Left kidney (tissue), 8 donors: ENCODE measurements at places on chromosomes 4 and X. TPM values are rescaled to one million over a fixed set of nuclear protein-coding genes. Genes with fewer than 3 reads are reported as not detected.

GRCh38 chr4:155008389-155008788 lies 200.0 kb upstream of the NPY2R start:
- no peak for DNase-seq

ITGB1BP2 gene
- polyA plus RNA-seq, result 2.8 TPM

DNA sequence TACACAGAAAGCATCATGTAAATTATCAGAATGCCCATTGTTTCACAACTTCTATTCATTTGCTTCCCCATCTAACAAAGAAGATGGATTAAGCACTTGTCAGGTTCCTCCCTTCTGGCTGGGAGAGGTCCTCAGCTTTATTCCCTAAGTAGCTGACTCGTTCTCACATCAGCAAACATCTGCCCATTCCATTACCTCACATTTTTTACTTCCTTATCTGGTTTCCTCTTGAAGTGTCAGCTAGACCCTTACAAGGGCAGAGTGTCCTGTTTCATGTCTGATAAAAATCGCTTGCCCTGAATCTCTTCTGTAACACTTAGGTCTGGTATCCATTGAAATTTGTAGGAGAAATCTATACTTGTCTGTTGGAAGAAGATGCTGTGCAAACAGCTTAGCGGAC lies 34.7 kb downstream of the TMPRSS11A start:
- no peak for DNase-seq

COL4A5 gene
- polyA plus RNA-seq, result 153 TPM

DNA sequence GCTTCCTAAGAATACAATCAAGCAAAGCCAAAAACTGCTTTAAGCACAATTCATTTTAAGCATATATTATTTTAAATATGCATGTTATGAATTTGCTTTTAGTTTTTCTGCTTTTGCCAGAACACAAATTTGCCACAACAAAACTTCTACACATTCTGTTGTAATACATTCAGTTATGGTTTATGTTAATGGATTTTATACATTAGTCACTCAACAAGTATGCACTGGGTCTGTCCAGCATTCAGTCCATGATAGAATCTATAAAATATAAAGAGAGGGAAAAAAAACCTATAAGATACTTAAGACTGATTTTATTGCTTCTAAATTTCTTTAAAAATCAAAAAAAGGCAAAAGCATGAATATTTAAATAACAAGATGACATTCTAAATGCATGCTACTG lies 22.2 kb downstream of the IQCM start:
- no peak for DNase-seq

GRCh38 chr4:183008492-183008891 lies 90.6 kb upstream of the WWC2 start:
- peak; percentile 47 for DNase-seq

- DNase-seq, result no peak
Measured at GRCh38 chr4:48420144-48420543, 63.0 kb upstream of the SLC10A4 start.

GRCh38 chr4:7045961-7046921 lies 3.1 kb downstream of the TADA2B start:
- DNase-seq, result no peak

CRMP1 gene
- polyA plus RNA-seq, result 69.3 TPM

DNA sequence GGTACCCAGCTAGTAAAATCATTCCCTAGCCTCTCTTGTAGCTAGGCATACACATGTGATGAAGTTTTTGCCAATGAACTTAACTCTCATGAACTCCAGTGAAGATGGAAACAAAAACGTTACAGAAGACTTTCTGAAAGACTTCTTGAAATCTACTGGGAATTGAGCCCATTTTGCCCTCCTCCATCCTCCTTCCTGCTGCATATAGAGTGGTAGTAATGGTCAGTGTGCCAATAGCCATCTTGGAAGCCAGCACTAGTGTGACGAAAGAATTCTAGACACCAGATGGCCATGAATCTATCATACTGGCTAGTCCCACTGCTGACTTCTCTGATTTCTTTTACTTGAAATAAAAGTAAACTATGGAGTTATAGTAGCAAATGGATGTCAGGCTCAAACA lies 30.9 kb upstream of the PPA2 start:
- no peak for DNase-seq

DNA sequence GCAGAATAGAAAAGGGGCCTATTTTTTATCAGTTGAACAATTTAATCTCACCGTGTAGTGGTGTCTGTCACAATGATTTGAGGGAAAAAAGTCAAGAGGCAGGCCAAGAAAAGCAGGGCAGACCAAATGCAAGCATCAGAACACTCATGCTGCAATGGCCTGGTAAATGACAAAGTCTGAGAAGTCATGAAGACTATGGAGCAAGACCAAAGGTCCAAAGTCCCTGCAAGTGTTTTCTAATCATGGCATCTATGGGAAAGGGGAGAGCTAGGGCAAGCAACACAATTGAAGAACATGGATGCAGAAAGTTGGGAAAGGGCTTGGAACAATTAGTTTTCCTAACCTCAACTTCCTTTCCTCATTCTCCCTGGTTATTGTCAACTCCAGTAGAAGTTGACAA lies 147.7 kb upstream of the TLL1 start:
- no peak for DNase-seq

MXRA5 gene
- 5.6 TPM for polyA plus RNA-seq

EFHC2 gene
- 9.0 TPM for polyA plus RNA-seq

DMD gene
- 20.9 TPM for polyA plus RNA-seq

NSUN7 gene
- 20.2 TPM for polyA plus RNA-seq

UGT2B7 gene
- 74.6 TPM for polyA plus RNA-seq

- DNase-seq, result no peak
Measured at GRCh38 chr4:156594624-156595023, 377.0 kb downstream of the PDGFC start.

GRCh38 chr4:146143888-146144287 lies 31.6 kb upstream of the LSM6 start:
- no peak for DNase-seq

TBC1D9 gene
- polyA plus RNA-seq, result 62.1 TPM

SASH3 gene
- polyA plus RNA-seq, result 1.3 TPM

GRCh38 chrX:317424-318067 lies 1.1 kb downstream of the GTPBP6 start:
- no peak for DNase-seq

- no peak for DNase-seq
Measured at GRCh38 chr4:141676087-141676670, 39.8 kb downstream of the IL15 start.
